PC-3 (cell line): ENCODE measurements at places on chromosomes 4 and X. TPM values are rescaled to one million over a fixed set of nuclear protein-coding genes. Genes with fewer than 3 reads are reported as not detected.
A peak's percentile ranks its signal among the peaks of the same experiment; 100 is the strongest.

DNA sequence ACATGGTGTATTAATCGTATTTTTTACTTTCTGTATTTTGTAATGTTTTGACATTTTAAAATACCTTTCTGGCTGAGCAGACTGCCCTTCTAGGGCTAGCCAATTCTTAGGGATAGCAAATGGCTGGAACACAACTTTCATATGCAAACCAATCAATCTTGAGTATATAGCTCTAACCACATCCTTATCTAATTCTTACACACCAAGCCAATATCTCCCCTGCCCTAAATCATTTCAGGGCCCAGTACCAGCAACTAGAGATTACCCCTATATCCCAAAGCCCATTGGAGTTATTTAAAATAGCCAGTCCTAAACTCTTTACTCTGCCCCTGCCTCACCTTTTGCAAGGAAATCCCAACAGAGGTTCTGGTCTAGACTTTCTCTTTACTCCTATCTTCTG lies 58.3 kb downstream of the INTS12 start:
- no peak overlapping the region for H3K27ac ChIP-seq
- H3K27me3 ChIP-seq = no peaks in the 10 kb centered on the region
- no peaks in the 10 kb centered on the region for H3K4me1 ChIP-seq
- DNase-seq = no peak

- no peaks in the 10 kb centered on the region for H3K36me3 ChIP-seq
- H3K27ac ChIP-seq = peak overlapping the region; percentile 96; the same call in 1 of the 2 replicates
- peaks cover 22% of the 10 kb centered on the region for H3K4me1 ChIP-seq
- peak overlapping the region; percentile 94 for H3K4me3 ChIP-seq
- H3K27me3 ChIP-seq = no peaks in the 10 kb centered on the region
These were observed 1.3 kb upstream of the CCNI start for GRCh38 chr4:77076889-77077635.

DNA sequence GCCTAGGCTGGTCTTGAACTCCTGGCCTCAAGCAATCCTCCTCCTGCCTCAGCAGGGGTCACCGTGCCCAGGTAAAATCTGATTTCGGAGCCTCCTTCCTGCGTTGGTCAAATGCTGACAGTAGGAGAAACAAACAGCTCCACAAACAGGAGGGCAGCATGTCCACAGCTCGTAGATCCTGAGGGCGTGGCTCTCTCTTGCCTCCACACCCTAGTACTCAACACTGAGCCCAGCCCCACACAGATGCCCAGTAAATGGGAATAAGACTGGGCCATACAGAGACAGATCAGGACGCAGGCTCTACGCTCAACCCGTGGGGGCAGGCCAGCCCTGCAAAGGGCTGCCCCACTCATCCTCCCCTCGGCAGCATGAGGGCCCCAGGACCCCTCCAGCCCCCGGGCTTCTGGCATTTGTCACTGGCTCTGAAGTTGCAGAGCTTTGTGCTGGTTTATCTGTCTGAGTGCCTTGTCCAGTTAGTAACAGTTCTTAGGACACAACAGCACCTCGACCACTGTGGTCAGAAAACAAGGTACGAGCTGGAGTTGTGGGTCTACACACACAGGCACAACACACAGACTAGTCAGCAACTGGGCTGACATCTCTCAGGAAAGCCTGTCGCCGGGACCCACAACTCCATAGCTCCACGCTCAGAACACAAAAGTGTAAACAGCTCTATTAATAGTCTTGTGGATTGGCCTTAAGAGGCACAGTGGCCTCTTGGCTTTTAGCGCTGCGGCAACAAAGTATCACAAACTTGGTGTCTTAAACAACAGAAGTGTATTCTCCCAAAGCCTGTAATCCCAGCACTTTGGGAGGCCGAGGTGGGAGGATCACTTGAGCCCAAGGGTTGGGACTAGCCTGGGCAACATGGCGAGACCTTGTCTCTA lies 5.2 kb downstream of the TNIP2 start:
- no peak overlapping the region for H3K4me3 ChIP-seq
- no peak for DNase-seq
- H3K36me3 ChIP-seq = no peaks in the 10 kb centered on the region; the same call in 1 of the 2 replicates
- H3K4me1 ChIP-seq = peaks cover 24% of the 10 kb centered on the region
- H3K27me3 ChIP-seq = no peaks in the 10 kb centered on the region

DNA sequence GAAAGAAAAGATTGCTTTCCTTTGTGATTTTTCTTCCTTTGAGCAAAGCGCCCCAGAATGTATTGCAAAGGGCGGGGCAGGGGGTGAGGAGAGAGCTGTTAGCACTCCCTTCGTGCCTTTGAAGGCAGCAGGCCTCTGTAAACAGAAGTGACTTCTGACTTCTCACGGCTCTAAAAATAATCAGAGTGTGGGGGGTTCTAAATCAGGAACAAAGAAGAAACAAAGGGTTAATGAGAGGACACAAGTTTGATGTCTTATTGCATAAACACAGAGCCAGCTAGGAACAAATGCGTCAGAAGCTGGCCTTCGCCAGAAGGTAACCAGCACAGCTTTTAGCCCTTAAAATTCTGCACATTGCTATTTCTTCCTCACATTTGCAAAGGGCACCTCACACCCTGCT lies 626.2 kb downstream of the MID1IP1 start:
- H3K27ac ChIP-seq = no peak overlapping the region
- H3K4me1 ChIP-seq = no peaks in the 10 kb centered on the region
- H3K36me3 ChIP-seq = no peaks in the 10 kb centered on the region

DNA sequence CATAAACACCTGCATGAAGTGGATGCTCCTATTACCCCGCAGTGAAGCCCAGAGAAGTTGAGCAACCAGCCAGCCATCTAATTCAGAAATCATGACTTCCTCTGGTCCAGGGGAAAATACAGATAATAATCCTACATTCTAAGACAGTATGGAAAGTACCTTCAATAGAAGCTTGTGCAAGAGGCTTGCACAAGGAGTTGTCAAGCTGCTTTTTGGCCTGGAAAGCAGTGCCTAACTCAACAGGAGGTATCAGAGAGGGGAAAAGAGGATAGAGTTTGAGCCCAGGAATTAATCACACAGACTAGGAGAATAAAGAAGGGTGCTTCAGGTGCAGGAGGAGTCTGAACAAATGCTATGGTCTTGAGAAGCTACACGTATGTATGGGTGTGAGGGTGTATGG lies 26.7 kb downstream of the TMEM192 start:
- no peak overlapping the region for H3K27ac ChIP-seq
- DNase-seq = no peak
- H3K4me3 ChIP-seq = no peak overlapping the region
- H3K4me1 ChIP-seq = no peaks in the 10 kb centered on the region
- no peaks in the 10 kb centered on the region for H3K36me3 ChIP-seq

GRCh38 chrX:40960041-40960440 lies 125.2 kb upstream of the USP9X start:
- no peak overlapping the region for H3K27ac ChIP-seq
- no peak for DNase-seq
- no peaks in the 10 kb centered on the region for H3K27me3 ChIP-seq

- H3K4me3 ChIP-seq = no peak overlapping the region
- no peaks in the 10 kb centered on the region for H3K36me3 ChIP-seq
- H3K4me1 ChIP-seq = no peaks in the 10 kb centered on the region
- H3K27me3 ChIP-seq = no peaks in the 10 kb centered on the region; the same call in 1 of the 2 replicates
- no peak overlapping the region for H3K27ac ChIP-seq
- DNase-seq = no peak
These were observed 51.4 kb downstream of the NALF2 start for GRCh38 chrX:69555481-69556041.

GRCh38 chr4:6962211-6963041 lies 52.8 kb downstream of the TBC1D14 start:
- no peak overlapping the region for H3K27ac ChIP-seq
- H3K4me1 ChIP-seq = no peaks in the 10 kb centered on the region
- no peaks in the 10 kb centered on the region for H3K36me3 ChIP-seq
- H3K27me3 ChIP-seq = no peaks in the 10 kb centered on the region
- DNase-seq = no peak
- no peak overlapping the region for H3K4me3 ChIP-seq

DNA sequence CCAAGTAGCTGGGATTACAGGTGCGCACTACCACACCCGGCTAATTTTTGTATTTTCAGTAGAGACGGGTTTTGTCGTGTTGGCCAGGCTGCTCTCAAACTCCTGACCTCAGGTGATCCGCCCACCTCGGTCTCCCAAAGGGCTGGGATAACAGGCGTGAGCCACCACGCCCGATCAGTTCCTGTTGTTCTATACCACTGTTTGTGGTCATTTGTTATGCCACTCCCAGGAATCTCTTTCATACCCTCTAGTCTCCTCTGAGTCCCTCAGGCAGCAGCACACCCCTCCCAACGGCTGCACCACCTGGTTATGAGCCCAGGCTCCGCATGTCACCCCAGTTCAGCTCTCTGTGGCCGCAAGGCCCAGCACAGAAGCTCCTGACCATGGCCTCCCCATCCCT lies 17.5 kb upstream of the CD99 start:
- H3K27me3 ChIP-seq = no peaks in the 10 kb centered on the region
- H3K36me3 ChIP-seq = no peaks in the 10 kb centered on the region
- H3K4me1 ChIP-seq = peaks cover 10% of the 10 kb centered on the region
- H3K4me3 ChIP-seq = no peak overlapping the region

GRCh38 chr4:173536808-173537429 lies 6.9 kb upstream of the HAND2 start:
- no peaks in the 10 kb centered on the region for H3K36me3 ChIP-seq
- H3K4me1 ChIP-seq = no peaks in the 10 kb centered on the region
- no peak overlapping the region for H3K4me3 ChIP-seq
- peak; percentile 31 for DNase-seq
- no peak overlapping the region for H3K27ac ChIP-seq

- H3K4me3 ChIP-seq = peak overlapping the region; percentile 87
- DNase-seq = peak; percentile 23
- no peak overlapping the region for H3K27ac ChIP-seq
These were observed 291 bp upstream of the NBDY start for GRCh38 chrX:56728752-56729151.

DNA sequence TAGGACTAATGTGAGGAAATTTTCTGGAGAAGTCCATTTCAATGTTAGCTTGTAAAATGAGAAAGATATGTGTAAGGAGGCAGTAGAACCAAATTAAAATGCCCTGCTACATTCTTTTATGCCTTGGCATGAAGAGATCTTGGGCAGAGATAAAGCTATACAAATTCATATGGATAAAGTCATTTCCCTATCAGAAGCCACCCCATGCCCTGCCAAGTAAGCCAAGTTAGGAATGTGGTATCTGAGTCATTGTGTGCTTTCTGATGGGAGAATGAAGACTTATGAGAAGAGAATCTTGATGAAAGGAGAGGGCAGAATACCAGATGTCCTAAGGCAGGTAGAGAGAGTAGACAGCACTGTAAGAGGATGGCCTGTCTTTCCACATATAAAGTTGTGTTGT lies 83.7 kb downstream of the TEX13A start:
- peaks cover 46% of the 10 kb centered on the region for H3K4me1 ChIP-seq
- no peak overlapping the region for H3K4me3 ChIP-seq
- DNase-seq = peak; percentile 94
- no peaks in the 10 kb centered on the region for H3K36me3 ChIP-seq
- H3K27me3 ChIP-seq = no peaks in the 10 kb centered on the region

- H3K27ac ChIP-seq = no peak overlapping the region
- H3K4me1 ChIP-seq = peaks cover 29% of the 10 kb centered on the region
- H3K36me3 ChIP-seq = no peaks in the 10 kb centered on the region
- no peak overlapping the region for H3K4me3 ChIP-seq
- no peaks in the 10 kb centered on the region for H3K27me3 ChIP-seq
These were observed 178.7 kb upstream of the RBPJ start for GRCh38 chr4:26141911-26142638.

DNA sequence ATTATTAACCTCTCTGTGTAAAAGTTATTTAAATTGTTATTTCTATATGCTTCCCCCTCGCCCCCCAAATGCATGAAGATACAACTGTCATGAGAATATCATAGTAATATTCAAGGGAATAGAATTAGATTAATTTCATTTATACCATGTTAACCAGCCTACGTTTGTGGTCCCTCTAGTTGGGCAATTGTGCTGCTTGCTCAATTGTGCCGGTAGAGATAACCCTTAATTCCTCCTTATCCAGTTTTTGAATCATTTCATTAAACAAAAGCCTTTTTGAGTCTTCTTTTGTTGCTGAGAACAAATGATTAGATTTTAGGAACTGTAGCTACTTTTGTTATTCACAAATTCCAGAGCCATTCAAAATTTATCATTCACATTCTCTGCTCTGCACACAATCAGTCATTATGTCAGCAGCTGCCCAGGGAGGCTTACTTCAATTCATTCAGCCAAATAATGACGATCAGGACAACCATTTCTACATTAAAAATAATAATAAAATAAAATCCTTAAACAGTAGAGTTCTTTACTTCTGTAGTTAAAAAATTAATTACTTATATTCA lies 98.1 kb downstream of the ADGRL3 start:
- no peaks in the 10 kb centered on the region for H3K4me1 ChIP-seq
- H3K36me3 ChIP-seq = no peaks in the 10 kb centered on the region
- no peak for DNase-seq
- H3K27ac ChIP-seq = no peak overlapping the region

GRCh38 chr4:147578051-147578476 lies 39.1 kb upstream of the TMEM184C start:
- H3K4me1 ChIP-seq = peaks cover 47% of the 10 kb centered on the region
- no peak overlapping the region for H3K4me3 ChIP-seq
- no peaks in the 10 kb centered on the region for H3K36me3 ChIP-seq
- peak overlapping the region; percentile 91 for H3K27ac ChIP-seq

GRCh38 chr4:185820146-185821028 lies 8.4 kb upstream of the SORBS2 start:
- no peaks in the 10 kb centered on the region for H3K36me3 ChIP-seq
- H3K27ac ChIP-seq = no peak overlapping the region
- DNase-seq = no peak
- no peaks in the 10 kb centered on the region for H3K27me3 ChIP-seq

DNA sequence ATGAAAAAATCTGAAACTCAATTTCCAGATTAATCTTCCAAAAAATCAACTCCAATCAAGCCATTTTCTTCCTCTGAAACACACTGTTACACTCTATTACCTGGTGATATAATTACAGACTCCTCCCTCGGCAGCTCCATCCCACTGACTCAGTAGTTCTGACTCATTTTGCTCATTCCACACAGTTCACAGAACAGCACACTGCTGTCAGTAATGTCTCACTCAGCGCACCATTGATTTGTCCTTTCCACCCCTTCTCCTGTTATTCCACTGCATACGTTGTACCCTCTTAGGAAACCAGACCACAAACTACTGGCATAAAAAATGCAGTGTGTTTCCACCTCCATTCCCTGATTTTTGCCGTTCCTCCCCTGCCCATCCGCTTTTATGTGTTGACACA lies 212.7 kb downstream of the SLIT2 start:
- DNase-seq = peak; percentile 77
- H3K36me3 ChIP-seq = no peaks in the 10 kb centered on the region
- peaks cover 20% of the 10 kb centered on the region for H3K4me1 ChIP-seq
- H3K27me3 ChIP-seq = no peaks in the 10 kb centered on the region

USP17L13 gene
- not detected in 2 replicates for total RNA-seq

EDA2R gene
- total RNA-seq = not detected in 2 replicates

SASH3 gene
- total RNA-seq = not detected in 2 replicates

CD38 gene
- total RNA-seq = not detected in 2 replicates

RAB39B gene
- total RNA-seq = 0.04 TPM in 1 of 2 replicates, not detected in the other

RBM10 gene
- 71.5 and 87.0 TPM in 2 replicates for total RNA-seq

DGKK gene
- total RNA-seq = not detected in 2 replicates
